ENCODE measurements at places on chromosomes 12 and 14. TPM values are rescaled to one million over a fixed set of nuclear protein-coding genes. Genes with fewer than 3 reads are reported as not detected.

DNA sequence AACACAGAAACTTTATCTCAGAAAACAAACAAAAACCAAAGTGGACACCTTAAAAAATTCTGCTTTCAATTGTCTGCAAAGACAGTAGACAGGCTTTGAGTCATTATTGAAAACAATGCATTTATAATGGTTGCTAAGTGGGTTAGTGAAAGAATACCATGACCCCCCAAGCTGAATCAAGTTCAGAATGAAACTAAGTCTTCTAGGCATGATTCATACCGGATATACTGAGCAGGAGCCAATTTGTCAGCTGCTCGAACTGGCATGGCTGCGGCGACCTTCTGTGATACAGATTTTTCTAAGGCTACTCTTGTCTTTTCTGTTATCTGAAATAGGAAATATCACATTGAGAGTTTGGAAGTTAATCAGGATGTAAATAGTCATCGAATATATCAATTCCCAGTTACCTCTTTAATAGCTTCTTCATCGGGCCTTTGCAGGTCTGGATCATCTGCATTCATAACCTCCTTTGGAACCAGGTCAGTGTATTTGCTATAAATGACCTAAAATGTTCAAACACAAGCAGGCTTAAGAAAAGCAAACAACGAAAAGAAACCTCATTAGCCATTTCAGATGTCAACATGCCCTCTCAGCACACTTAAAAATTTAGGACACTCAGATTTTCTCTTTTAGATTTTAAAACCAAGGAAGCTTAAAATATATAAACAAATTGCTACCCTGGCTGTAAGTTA lies 22.3 kb downstream of the SNW1 start:
- DNase-seq: no peak

KLHDC1 gene
- polyA plus RNA-seq: 5.0 TPM

NGB gene
- not detected for polyA plus RNA-seq

KLRB1 gene
- polyA plus RNA-seq: 6.4 TPM

- DNase-seq: no peak
Observed at GRCh38 chr14:55265197-55265596, 6.0 kb upstream of the FBXO34 start.

AMN1 gene
- polyA plus RNA-seq: 19.8 TPM

TAS2R19 gene
- polyA plus RNA-seq: 1.6 TPM

RHEBL1 gene
- 2.1 TPM for polyA plus RNA-seq

MYRFL gene
- polyA plus RNA-seq: 4.0 TPM

GRCh38 chr12:79426121-79426520 lies 264.6 kb downstream of the PAWR start:
- DNase-seq: no peak

RSRC2 gene
- polyA plus RNA-seq: 196 TPM

SYNDIG1L gene
- 0.23 TPM for polyA plus RNA-seq

GRCh38 chr12:66803930-66804329 lies 125.1 kb upstream of the GRIP1 start:
- DNase-seq: no peak

DNA sequence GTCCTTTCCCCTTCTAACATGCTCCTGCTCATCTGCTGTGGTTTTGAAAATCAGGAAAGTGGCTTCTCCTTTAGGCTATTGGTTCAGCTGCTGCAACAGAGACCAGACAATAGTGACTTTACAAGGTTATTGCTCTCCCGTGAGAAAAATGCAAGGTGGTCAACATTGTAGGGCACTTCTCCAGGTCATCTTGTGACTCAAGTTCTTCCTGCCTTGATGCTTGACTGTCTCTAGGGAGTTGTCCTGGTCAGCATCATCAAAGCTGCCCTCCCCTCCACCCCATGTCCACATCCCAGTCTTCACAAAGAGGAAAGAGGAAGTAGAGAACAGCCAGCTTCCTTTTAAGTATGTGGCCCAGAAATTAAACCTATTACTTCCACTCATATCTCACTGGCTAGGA lies 3.9 kb upstream of the TMEM63C start:
- no peak for DNase-seq

DNA sequence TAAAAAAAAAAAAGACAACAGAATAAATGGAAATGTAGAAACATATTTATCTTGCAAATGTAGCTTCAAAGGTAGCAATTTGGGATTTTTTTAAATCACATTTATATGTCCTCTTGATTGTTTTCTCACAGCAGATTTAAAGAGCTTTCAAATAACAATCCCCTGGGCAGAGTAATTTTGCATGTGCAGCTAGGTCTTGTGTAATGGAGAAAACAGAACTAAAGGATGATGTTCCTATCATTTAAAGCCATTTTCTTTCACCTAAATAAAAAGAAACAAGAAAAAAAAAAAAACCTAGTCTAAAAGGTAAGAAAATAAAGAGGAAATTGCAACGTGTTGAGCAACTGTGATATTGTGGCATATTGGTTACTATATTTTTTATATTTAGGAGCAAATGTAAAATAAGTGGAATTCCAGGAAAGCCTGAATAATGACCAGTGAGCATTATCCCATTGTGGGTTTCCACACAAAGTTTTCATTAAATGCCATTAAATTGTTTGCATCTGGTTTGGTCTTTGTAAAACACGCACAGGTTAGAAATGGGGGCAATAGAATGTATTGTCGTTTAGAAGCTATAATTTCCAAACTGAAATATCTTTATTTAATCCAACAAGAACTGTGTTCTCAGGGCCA lies 215.6 kb downstream of the SLC6A15 start:
- DNase-seq: no peak

DNA sequence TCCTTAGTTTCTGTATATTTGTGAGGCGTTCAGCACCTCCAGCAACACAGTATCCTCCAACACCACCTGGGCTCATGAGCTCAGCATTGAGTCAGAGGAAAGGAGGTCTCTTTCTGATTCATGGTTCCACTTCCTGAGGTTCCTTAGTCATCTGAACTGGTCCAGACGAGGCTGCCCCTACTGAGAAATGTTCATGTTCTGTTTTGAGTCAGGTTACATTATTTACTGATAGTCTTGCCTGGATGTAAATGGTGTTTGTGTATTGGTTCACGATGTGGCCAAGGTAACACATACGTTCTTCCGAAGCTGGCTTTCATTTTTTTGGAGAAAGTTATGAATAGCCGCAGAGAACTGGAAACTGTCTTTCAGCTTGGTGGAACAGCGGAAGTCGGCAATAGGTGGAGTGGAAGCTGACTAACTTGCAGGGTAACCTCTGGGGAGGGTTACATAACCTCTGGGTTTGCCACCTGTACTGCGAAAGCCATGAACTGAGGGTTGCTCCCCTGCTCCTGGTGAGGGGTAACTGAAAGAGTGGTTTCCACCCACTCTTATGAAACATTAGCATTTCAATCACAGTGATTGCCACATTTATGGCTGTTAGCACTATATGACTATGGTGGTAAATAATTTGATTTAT lies 42.2 kb upstream of the MANSC4 start:
- DNase-seq: no peak

DNA sequence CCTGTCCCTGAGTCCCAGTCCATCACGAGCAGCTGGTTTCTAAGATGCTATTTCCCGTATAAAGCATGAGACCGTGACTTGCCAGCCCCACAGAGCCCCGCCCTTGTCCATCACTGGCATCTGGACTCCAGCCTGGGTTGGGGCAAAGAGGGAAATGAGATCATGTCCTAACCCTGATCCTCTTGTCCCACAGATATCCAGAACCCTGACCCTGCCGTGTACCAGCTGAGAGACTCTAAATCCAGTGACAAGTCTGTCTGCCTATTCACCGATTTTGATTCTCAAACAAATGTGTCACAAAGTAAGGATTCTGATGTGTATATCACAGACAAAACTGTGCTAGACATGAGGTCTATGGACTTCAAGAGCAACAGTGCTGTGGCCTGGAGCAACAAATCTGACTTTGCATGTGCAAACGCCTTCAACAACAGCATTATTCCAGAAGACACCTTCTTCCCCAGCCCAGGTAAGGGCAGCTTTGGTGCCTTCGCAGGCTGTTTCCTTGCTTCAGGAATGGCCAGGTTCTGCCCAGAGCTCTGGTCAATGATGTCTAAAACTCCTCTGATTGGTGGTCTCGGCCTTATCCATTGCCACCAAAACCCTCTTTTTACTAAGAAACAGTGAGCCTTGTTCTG lies 41.6 kb downstream of the DAD1 start:
- no peak for DNase-seq

GALNT9 gene
- polyA plus RNA-seq: 11.3 TPM

- no peak for DNase-seq
Observed at GRCh38 chr14:88835661-88836060, 11.2 kb downstream of the TTC8 start.

KTN1 gene
- polyA plus RNA-seq: 169 TPM

DNA sequence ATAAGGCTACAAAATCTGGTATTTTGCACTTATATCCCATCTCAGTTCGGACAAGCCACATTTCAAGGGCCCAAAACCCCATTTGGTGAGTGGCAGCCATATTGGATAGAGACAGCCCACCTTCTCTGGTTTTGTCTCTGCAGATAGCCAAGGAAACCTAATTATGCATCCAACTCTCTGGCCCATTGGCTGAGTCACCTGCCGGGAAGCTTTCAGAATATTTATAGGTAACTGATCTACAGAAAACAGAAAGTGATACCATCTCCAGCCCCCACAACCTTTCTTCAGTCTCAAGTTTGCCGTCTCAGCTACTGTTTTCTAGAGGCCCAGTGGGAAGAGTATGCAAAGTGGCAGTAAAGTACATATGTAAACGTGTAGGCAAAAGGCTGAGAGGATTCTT lies 33.7 kb upstream of the PPP1CC start:
- peak; percentile 20 for DNase-seq

GRCh38 chr14:93723001-93723400 lies 65.3 kb downstream of the PRIMA1 start:
- DNase-seq: no peak

GRCh38 chr12:92561543-92561899 lies 141.3 kb upstream of the PLEKHG7 start:
- no peak for DNase-seq

DNA sequence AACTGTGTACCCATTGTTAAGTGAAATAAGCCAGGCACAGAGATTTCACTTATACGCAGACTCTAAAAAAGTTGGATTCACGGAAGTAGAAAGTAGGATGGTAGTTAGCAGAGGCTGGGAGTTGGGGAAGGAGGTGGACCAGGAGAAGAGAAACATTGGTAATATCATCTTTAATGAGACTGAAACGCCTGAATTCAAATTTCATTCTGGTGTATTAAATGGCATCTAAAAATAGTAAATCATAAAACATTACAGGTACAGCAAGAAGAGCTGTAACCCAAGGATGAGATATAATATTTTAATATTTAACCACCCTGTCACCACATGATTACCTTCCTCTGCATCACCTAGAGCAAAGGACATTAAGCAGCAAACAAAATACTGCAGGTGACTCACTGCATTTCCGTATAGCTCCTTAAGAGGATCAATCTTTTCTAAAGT lies 99.4 kb downstream of the EPS8 start:
- DNase-seq: no peak

SIVA1 gene
- 72.9 TPM for polyA plus RNA-seq

GRCh38 chr14:68248481-68249255 lies 429.1 kb downstream of the RAD51B start:
- peak; percentile 84 for DNase-seq

DNA sequence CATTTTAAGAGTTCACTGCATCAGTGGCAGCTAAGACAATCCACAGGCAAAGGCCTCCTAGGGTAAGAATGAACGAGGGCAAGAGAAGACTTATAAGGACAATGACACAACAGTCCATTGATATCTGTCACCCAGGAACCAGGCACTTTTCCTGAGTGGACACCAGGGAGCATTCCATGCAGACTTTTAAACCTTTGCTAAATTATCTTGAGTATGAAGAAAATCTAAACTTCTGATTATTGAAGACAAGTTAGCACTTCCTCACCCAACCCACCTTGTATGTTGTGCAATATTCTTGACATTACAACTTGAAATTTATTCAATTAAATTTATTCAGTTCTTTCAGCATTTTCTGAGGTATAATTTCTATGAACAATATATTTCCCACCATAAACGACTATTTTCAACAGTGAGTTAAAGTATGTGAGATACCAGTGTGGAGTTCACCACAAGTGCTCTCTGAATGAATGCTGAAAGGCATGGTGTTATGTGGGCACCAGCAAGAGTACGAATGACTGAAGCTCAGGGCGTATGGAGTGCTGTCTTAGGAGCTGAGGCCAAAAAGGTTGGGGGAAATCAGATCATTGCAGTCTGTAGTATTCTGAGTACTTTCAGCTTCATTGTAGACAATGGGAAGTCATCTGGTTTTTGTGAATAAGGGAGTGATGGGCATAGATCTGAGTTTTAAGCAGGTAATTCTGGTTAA lies 124.3 kb upstream of the LMNTD1 start:
- DNase-seq: no peak

SERPINA9 gene
- not detected for polyA plus RNA-seq

CD27 gene
- polyA plus RNA-seq: 2.6 TPM

- DNase-seq: peak; percentile 40
Observed at GRCh38 chr12:49055978-49056754, 4.4 kb downstream of the KMT2D start.

DNA sequence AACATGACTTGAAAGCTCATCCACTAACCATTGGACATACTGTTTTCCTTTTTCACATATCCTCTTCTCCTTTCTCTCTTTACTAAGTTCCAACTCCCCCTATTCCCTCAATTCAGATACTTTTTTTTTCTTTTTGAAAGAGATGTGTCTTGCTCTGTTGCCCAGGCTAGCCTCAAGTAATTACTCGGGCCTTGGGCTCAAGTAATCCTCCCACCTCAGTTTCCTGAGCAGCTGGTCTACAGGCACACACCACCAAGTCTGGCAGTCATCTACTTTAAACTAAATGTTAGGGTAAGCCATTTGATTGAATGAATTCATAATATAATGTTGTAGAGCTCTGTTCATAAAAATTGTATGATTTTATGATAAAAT lies 15.5 kb downstream of the LEMD3 start:
- no peak for DNase-seq

INHBE gene
- 0.53 TPM for polyA plus RNA-seq

CIROP gene
- 0.18 TPM for polyA plus RNA-seq

IL22 gene
- polyA plus RNA-seq: not detected

PACS2 gene
- polyA plus RNA-seq: 84.1 TPM

ABHD4 gene
- polyA plus RNA-seq: 56.9 TPM

PARP11 gene
- polyA plus RNA-seq: 17.6 TPM

HOXC9 gene
- polyA plus RNA-seq: 25.7 TPM

- no peak for DNase-seq
Observed at GRCh38 chr14:27917896-27918295, 848.7 kb upstream of the FOXG1 start.

GRCh38 chr12:68876461-68876860 lies 56.5 kb downstream of the CPM start:
- no peak for DNase-seq

OTX2 gene
- not detected for polyA plus RNA-seq

SLC25A21 gene
- 3.3 TPM for polyA plus RNA-seq

DNA sequence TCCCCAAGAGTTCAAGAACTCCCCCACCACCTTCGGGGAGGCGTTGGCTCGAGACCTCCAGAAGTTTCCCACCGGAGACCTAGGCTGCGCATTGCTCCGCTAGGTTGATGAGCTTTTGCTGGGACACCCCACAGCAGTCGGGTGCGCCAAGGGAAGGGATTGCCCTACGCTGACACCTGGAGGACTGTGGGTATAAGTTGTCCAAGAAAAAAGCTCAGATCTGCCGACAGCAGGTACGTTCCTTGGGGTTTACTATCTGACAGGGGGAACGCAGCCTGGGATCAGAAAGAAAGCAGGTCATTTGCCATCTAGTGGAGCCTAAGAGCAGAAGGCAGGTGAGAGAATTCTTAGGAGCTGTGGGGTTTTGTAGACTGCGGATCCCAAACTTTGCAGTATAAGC lies 98.8 kb downstream of the FRMD6 start:
- no peak for DNase-seq
